ENCODE measurements at places on chromosomes 11 and 22. TPM values are rescaled to one million over a fixed set of nuclear protein-coding genes. Genes with fewer than 3 reads are reported as not detected.

ANGPTL5 gene
- total RNA-seq = not detected

TRIM49 gene
- not detected for total RNA-seq

SREBF2 gene
- total RNA-seq = 131 TPM

OR10A2 gene
- total RNA-seq = not detected

TNNI2 gene
- total RNA-seq = 4.4 TPM

PDE2A gene
- 6.0 TPM for total RNA-seq

C1QTNF5 gene
- total RNA-seq = 2.0 TPM

XKR3 gene
- not detected for total RNA-seq

OR8D1 gene
- total RNA-seq = not detected

EXPH5 gene
- 24.6 TPM for total RNA-seq
